ENCODE measurements at places on chromosomes 5 and 9.

DNA sequence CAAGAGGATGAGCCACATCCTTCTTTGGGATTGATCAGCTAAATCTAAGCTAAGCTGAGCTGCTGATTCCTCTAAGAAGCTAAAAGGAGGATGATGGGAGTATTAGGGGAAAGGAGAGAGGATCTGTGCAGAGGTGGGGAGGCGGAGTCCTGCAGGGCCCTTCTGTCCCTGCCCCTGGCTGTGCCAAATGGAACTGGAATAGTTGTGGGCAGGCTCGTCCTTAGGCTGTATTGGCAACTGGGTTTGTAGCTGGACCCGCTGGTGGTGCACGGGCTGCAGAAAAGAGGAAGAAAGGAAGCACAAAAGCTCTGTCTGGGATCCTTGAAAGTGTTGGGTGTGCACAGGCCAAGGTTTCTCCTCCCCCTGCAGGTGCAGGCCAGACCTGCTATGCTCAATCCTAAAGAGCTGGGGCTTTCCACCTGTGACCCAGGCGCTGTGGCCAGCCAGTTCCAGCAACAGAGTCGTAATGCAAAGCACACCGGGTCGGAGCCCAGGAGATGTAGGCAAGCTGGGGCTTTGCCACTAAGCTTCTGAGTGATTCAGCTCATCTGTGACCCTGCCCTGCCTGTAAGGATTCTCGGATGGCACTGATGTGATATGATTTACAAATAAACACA, 9.8 kb downstream of the CLTB start:
- DNase-seq = no peak

- no peak for DNase-seq
These were observed 19.5 kb downstream of the ERAP1 start for GRCh38 chr5:96788112-96788749.

DNA sequence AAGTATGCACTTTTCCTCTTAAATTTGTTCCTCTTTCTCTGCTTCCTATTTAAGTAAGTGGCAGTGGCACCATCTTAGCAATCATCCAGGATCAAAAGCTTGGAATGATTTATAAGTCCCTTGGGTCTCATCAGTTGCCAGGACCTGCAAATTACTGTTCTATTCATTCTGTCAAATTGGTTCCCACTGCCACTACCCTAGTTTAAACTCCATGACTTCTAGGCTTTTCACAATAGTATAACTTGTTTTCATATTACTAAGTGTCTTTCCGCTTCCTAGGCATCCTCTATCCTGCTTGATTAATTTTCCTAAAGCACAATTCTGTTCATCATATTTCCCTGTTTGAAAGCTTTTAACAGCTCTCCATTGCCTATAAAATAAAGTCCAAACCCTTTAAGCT, 363.9 kb upstream of the MEF2C start:
- DNase-seq = no peak

DNA sequence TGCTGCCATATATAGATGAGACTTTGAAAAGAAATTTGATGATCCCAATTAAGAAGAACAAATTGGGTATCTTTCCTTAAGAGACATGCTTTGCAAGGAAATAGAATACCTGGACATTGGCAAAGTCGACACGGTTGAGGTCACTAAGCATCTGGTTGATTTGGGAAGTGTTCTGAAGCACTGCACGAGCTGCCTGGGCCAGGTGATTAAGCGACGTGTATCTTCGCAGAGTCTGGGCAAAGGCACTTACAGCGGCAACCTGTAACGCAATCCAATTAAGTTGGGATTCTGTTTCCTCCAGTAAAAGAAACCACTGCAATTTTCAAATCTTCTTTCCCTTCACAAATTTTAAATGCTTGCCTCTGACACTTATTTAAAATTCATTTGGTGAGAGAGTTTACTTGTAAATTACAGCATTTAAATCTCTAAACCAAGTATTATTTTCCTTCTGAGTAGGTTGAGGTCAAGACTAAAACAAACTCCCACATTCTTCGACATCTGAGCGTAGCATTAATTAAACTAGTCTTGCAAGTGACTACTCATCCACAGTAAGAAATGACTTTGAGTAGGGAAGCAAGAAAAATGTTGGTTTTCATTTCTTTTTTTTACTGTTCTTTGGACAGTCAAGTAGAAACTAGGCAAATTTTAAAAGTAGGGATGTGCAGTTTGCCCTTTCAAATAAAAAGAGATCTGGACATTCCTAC, 262.8 kb downstream of the RFX3 start:
- DNase-seq = no peak

DNA sequence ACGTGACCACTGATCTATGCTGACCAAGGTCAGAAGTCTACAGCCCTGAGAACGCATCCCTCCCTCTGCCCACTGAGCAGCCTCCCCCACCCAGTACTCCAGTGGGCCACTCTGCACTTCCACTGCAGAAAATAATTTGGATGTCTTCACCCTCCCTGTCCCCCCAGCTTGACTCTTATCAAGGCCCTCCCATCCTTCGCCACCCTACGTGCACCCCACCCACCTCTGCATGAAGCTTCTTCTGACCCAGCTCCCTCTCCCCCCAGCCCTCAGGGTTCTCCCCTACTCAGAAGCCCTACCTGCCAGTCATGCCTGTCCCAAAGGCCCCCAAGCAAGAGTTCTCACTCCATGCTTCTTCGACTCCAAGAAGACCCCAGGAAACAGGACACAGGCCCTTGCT, 138.5 kb upstream of the FSTL4 start:
- DNase-seq = no peak

- DNase-seq = no peak
These were observed 650.0 kb upstream of the ZNF608 start for GRCh38 chr5:125396462-125396861.

DNA sequence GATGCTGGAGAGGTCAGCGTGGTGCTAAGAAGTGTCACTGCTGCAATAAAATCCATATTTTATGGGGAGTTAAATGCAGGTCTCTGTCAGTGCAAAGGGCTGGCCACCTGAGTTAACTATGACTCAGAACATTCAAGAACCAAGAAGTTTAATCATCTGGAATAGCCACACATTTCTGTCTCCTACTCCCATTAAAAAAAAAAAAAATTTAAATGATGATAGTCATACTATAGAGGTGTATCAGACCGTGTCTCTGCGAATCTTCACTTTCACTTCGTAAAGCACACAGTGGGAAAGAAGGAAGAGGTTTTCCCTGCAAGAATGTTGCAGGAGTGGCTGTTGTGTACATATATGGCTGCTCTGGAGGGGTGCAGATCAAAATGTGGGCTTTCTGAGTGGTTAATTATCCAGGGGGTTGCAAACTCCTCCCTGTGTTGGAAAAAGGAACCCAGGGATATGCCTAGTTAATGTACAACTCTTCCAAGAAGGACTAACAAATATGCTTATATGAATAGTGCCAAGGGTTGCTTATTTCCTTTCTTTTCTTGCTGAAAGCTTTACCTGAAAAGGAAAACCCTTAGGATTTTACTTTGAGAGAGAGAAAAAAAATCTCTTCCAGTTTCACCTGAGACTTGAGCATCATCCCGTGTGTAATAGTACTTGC, 1.5 kb downstream of the CDH6 start:
- DNase-seq = no peak

GRCh38 chr5:136098176-136098575, 34.5 kb upstream of the SMAD5 start:
- no peak for DNase-seq

- DNase-seq = no peak
These were observed 529 bp upstream of the TPM2 start for GRCh38 chr9:35690294-35690613.

GRCh38 chr5:76983468-76983867, 30.6 kb downstream of the CRHBP start:
- no peak for DNase-seq

DNA sequence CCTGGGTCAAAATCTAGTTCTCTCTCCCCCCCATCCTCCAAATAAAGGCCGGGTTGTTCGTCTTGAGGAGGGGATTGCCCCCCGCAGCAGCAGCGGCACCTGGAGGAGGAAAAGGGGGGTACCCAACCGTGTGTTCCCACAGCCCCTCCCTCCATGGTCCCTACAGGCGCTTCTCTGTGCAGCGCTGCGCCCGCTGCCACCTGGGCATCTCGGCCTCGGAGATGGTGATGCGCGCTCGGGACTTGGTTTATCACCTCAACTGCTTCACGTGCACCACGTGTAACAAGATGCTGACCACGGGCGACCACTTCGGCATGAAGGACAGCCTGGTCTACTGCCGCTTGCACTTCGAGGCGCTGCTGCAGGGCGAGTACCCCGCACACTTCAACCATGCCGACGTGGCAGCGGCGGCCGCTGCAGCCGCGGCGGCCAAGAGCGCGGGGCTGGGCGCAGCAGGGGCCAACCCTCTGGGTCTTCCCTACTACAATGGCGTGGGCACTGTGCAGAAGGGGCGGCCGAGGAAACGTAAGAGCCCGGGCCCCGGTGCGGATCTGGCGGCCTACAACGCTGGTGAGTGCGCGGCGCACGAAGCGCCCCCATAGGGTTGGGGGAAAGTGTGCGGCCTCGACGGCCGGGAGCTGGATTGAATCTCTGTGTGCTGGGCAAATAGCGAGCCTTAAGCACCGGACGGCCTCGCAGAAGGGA, 3.5 kb downstream of the LHX2 start:
- DNase-seq = no peak

DNA sequence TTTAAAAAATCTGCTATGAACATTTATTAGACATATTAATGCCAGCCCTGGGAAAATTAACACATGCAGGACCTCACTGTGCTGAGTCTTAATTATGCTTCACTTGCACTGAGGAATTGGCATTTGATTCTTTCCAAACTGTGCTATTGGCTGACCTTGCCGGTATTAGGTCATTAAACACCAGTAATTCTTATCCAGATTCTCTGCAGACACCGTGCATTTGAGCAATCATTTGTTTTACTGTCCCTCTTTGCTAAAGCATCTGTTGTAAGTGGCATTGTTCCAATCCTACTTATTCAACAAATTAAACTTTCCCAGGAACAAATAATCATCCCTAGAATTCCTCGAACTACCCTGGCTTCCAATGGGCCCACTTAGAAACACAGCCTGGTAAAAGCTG, 145.0 kb downstream of the SLC12A2 start:
- DNase-seq = no peak

GRCh38 chr5:148191010-148191409, 11.8 kb upstream of the SPINK6 start:
- DNase-seq = no peak

- peak; percentile 41 for DNase-seq
These were observed 36.9 kb upstream of the ANGPTL2 start for GRCh38 chr9:127159325-127159801.

DNA sequence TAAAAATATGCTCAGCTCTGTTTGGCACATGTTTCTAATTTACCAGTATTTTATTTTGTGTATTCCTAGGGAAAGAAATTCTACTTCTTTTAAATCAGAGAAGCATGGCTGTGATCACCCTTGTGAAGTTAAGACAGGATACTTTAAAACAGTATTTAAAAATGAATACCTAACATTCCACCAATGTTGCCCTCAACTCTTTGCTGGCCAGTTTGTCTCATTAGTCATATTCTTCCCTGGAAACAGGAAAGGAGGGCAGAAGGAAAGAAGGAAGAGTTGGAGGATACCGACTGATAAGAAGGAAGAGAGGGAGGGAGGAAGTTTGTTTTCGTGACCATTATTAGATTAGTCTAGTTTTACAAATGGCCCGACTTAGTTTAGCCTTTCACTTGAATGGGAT, 137.4 kb downstream of the PLK2 start:
- DNase-seq = no peak

DNA sequence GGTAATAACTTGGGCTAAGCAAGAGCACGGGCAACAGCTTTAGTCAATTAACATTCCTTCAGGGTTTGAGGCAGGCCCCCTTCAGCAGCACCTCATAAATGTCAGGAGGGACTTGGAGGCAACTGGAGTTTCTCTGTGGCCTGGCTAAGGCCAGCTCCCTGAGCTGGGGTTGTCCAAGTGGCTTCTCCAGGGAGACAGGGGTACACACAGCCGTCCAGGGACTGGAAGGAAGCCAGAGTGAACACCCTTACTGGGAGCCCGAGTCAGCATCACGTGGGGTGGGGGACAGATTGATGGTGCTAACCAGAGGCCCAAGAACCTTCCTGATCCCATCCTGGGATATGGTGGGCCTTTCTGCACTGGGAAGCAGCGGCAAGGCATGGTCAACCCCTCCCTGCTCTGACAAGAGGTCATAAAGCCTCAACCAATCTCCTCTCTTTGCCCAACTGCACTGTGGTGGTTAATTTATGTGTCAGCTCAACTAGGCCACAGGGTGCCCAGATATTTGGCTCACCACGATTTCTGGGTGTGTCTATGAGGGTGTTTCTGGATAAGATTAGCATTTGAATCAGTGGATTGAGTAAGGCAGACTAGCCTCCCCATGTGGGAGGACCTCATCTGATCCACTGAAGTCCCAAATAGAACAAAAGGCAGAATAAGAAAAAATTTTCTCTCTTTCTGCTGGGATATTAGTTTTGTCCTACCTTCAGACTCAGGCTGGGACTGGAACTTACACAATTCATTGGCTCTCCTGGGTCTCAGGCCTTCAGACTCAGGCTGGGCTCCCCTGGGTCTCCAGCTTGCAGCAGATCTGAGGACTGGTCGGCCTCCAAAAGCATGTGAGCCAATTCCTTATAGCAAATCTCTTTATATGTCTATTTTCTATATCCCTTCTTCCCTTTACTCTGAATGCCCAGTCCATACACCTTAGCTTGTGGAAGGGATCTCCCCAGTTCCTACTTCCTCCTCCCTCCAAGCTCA, 127.2 kb upstream of the LARP1 start:
- DNase-seq = no peak

GRCh38 chr5:103243665-103244064, 14.9 kb upstream of the MACIR start:
- DNase-seq = no peak

- DNase-seq = no peak
These were observed 15.2 kb downstream of the ERP44 start for GRCh38 chr9:100083448-100084127.

DNA sequence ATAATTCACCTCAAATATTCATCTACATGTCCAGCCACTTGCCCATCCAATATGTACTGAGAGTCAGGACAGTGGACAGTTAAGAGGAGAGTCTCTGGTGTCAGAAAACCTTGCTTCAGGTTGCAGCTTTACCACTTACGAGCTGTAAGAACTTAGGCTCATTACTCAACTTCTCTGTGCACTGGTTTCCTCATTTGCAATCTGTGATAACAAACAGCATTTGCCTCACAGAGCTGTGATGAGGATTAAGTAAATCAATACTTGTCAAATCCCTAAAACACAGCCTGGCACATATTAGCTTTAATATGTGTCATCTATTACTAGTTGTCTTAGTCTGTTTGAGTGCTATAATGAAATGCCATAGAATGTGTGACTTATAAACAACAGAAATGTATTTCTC, 8.6 kb downstream of the GOLGA1 start:
- no peak for DNase-seq

DNA sequence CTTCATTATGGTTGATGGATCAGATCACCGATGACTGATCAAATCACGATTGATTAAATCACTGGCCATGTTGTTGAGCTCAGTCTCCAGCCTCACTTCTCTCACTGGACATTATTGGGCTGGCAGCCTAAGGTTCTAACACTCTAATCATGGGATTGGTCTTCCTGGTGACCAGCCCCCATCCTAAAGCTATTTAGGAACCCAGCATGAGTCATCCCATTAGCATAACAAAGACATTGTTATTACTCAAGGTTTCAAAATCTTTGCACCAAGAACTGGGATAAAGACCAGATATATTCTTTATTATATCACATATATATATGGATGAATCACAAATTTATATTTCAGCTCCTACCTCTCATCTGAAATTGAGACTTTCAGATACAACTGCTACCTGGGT, 272.1 kb upstream of the IL12B start:
- no peak for DNase-seq

GRCh38 chr9:71764891-71765290, 3.4 kb downstream of the CEMIP2 start:
- DNase-seq = no peak

GRCh38 chr9:37966412-37967013, 62.6 kb upstream of the SLC25A51 start:
- no peak for DNase-seq

Data from activated CD8-positive, alpha-beta memory T cell treated with anti-CD3 and anti-CD28 coated beads, Interleukin-2, amount 10 ng/mL, durations not matched to agents 7 days and 5 days (primary cell).